ENCODE measurements at places on chromosomes 12 and 14.

GRCh38 chr14:55026441-55026792, 482 bp downstream of the WDHD1 start:
- DNase-seq: no peak

- DNase-seq: no peak
Measured at GRCh38 chr14:68487805-68488590, 304.9 kb downstream of the ZFP36L1 start.

DNA sequence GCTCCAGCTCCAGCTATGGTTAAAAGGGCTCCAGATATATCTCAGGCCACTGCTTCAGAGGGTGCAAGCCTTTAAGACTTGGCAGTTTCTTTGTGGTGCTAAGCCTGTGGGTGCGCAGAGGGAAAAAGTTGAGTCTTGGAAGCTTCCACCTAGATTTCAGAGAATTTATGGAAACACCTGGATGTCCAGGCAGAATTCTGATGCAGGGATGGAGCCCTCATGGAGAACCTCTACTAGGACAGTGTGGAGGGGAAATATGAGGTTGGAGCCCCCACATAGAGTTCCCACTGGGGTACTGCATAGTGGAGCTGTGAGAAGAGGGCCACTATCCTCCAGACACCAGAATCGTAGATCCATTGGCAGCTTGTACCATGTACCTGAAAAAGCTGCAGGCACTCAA, 69.9 kb downstream of the SDR9C7 start:
- DNase-seq: no peak

GRCh38 chr12:6547987-6548386, 7.9 kb downstream of the IFFO1 start:
- no peak for DNase-seq
